ENCODE measurements at places on chromosomes 2 and 18. TPM values are rescaled to one million over a fixed set of nuclear protein-coding genes. Genes with fewer than 3 reads are reported as not detected.

GRCh38 chr2:126722546-126722945 lies 66.6 kb downstream of the GYPC start:
- no peak for DNase-seq

GRCh38 chr2:88852753-88853402 lies 161.4 kb downstream of the RPIA start:
- DNase-seq, result no peak

GRCh38 chr2:42390401-42390969 lies 29.5 kb upstream of the COX7A2L start:
- DNase-seq, result no peak

DNA sequence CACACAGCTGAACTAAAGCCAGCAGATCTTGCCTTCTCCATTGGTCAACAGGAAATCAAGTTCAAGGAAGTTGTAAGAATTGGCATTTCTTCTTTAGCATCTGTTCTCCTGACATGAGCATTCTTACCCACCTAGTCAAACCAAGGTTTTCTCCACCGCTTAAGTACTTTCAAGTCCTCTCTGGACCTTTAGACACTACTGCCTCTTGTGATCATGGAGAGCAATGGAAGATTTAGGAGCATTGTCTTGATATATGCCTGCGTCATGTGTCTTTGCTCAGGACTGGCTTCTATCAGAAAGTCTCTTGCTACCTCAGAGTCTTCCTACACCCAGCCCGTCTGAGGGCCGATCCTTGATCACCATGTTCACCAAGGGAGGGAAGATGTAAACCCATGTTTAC lies 262.2 kb downstream of the PHLPP1 start:
- DNase-seq, result no peak

DNA sequence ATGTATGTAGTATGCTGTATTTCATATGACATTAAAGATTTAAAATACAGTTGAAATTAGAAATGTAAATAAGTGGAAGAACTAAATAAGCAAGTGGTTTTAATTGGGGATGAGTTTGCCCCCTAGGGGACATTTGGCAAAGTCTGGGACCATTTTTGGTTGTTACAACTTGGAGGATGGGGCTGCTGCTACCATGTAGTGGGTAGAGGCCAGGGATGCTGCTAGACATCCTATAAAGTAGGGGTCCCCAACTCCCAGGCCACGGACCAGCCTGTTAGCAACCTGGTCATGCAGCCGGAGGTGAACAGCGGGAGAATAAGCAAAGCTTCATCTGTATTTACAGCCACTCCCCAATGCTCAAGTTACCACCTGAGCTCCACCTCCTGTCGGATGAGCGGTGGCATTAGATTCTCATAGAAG lies 27.9 kb upstream of the ASNSD1 start:
- DNase-seq, result no peak

DNA sequence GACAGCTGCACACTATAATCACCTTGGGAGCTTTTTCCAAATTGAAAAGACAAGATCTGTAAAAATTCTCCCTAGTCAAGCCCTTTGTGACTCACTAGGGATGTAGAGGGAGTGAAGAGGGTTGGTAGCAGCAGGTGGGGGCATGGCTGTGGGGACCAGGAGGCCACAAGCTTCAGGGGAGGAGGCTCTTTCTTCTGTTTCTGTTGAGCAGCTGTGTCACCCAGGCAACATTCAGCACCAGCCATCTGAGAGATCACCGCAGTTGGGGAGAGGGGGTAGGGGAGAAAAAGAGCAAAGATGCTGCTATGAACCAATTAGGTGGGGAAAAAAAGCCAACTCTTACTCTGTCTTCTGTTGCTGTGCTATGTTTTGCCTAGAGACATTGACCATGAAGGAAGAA lies 352.3 kb upstream of the MEIS1 start:
- DNase-seq, result no peak

DNA sequence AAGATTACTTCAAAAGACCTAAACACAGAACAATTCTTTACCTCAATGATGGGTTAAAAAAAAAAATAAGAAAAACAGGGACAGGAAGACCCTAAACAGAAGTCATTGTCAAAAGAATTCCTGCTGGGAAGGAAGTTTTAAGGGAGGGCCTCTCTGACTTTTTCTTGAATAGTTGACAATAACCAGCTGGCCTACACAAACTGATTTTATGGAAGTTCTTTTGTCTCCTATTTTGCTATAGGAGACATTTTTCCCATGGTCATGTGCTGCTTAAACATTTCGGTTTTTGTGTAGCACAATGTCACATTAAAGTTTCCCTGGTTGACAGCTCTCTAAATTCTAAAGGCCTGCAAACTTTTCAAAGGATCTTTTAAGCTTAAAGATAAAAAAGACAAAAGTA lies 55.3 kb downstream of the RFTN2 start:
- no peak for DNase-seq

DNA sequence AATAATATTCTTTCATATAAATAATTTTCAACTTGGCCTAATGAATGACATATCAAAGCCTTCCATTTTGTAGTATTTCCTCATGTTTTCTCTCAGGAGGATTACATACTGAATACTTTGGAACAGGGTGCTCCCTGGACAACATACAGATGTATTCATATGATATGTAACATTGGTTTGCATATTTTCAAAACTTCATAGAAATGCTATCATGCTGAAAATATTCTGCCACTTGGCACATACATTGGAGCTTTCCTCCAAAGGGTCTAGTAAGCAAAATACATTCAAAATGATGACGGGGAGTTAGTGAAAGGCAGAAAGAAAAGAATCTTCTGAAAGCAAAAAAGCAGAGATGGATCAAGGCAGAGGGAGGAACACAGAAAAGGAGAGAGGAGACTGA lies 38.1 kb upstream of the RTN4 start:
- DNase-seq, result no peak

DNA sequence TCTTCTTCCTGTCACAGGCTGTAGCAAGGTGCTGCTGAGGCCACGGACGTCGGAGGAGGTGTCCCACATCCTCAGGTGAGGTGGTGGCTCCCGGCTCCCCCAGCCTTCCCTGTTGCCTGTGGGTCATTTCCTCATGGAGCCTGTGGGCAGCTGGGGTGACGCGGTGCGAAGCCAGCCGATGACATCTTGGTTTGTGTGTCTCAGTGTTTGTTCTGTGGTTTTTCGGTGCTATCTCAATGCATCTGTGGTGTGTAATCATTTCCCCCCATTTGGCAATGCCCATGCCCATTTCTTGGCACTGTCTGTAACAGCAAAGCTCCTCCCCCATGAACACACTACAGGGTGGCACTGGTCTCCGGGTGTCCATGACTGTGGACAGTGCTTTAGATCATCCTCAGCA lies 6.6 kb downstream of the D2HGDH start:
- no peak for DNase-seq

GRCh38 chr2:46717344-46718121 lies 198.1 kb downstream of the MCFD2 start:
- no peak for DNase-seq

GRCh38 chr2:151828143-151828889 lies at the start of gene ARL5A:
Gene ARL5A (minus strand): TSS chr2:151828421. CDS start chr2:151828176, 245 bp downstream.
- DNase-seq, result peak; percentile 95

- no peak for DNase-seq
Measured at GRCh38 chr2:181411105-181411849, 45.9 kb upstream of the ITGA4 start.

DNA sequence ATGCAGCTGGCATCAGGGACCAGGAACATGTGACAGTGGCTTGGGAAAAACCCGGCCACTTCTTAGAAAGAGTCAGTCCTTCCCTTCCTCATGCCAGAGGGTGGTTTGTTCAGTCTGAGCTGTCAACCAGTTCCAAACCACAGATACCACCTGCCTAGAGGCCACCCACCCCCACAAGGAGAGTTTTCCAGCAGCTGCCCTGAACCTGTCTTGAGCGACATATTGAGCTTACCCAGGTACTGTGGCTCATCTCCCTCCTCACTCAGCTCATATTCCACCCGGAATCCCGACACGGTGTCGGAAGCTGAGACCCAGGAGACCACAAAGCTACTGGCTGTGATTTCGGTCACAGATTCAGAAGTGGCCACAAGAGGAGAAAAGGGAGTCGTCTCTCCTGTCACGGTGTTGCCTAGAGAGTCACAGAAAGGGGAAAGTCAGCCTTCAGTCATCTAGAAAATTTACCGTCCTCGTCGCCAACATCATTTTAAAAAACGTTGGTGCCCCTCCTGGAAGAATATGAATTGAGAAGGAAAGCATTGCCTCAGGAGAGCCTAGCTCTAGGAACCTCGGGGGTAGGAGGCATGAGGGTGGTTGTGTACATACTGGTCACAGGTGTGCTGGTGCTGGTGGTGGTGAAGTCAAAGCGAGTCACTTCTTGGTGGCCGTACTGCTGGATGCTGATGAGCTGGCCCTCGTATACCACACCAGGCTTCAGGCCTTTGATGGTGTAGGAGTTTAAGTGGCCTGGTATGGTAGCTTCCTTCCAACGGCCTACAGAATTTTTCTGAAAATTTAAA lies 26.3 kb downstream of the FN1 start:
- no peak for DNase-seq

GRCh38 chr2:8364668-8365067 lies 317.2 kb upstream of the ID2 start:
- no peak for DNase-seq

- DNase-seq, result no peak
Measured at GRCh38 chr18:56393870-56394269, 244.5 kb downstream of the TXNL1 start.

DNA sequence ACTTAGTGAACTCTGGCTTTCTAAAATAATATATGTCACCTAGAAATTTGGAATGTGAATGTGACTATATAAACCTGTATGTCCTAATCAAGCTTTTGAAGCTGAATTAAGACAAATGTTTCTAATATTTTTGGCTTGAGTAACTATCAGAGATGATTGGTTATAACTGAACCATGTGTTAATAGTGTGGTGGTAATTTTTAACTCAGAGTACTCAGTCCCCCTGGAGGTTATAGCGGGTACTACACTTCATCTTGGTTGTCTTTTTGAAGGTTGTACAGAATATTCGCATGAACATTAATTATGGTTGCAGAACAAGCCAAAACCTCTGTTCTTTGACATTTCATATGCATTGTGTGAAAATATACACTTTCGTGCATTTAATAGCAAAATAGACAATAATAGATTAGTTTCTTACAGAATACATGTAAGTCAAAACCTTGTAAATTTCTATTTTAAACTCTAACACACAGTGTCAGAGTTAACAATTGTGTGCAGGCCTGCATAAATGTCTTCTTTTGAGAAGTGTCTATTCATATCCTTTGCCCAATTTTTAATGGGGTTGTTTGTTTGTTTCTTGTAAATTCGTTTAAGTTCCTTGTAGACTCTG lies 86.0 kb downstream of the OSBPL6 start:
- DNase-seq, result no peak

DNA sequence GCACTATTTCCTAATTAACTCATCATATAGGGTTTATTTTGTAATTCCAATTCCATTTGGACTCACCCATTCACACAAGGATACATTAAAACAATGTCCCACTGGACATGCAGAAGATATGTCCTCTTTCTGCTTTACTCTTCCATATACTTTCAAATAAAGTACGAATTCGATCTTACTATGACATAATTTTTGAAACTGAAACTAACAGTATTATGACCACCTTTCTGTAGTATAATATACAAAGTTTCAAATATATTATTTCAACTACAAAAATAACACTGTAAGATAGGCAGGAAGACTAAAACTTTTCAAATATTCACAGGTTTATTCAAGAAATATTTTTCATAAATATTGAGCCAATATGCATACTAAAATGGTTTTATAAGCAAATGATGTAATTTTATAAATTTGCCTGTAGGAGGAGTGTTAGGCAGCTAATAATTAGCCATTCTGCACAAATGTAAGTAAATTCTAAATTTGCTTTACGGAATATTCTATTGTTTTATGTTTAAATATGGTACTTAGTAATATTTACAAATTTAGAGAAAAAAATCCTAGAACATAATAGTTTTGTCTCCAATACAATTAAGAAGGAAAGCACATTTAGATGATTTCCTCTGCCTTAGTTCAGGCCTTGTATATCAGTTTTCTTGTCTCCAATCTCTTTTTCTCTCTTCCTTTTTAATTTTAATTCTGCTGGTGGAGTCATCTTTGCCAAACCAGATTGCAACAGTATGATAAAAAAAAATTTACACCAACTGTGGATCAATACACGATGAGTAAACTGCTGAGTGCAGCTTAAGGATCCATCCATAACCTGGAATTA lies 85.9 kb downstream of the CERKL start:
- DNase-seq, result no peak

GRCh38 chr2:85215448-85216401 lies 82.5 kb downstream of the TCF7L1 start:
- DNase-seq, result no peak

DNA sequence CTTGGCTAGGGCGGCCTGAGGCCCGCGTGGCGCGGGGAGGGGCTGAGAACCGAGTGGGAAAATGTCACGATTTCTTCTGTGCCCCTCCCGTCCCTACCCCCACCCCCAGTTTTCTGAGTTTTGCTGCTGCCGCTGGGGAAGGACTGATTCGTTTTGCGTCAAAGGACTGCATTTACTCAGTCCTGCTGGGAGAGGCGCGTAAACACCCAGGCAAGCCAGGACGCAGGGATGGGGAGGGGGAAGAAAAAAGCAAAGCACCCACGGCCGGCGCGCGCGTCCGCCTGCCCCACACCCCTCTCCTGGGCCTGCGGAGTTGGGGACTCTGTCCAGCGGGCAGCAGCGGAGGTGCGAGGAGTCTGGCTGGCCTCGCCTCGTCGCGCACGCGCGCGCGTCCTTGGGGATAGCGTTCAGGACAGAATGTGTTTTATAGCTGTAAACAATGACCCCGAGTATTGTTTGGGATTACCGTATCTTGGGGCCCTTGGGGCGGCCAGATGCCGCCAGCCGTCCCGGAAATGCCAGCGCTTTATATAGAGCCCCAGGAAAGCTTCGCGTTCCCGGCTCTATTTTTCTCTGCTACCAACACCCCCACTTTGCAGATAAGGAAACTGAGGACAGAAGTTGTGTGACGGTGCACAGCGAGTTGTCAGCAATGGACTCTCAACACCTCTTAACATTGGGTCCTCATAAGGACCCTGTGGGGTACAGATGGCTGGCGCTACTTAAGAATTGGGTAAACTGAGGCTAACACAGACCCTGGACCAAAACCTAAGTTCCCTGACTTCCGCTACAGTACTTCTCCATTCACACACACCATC lies 1.7 kb upstream of the FOSL2 start:
- DNase-seq, result peak; percentile 88

GRCh38 chr2:39697454-39697853 lies 31.7 kb downstream of the TMEM178A start:
- no peak for DNase-seq

- no peak for DNase-seq
Measured at GRCh38 chr2:105490956-105491355, 92.1 kb upstream of the FHL2 start.

DNA sequence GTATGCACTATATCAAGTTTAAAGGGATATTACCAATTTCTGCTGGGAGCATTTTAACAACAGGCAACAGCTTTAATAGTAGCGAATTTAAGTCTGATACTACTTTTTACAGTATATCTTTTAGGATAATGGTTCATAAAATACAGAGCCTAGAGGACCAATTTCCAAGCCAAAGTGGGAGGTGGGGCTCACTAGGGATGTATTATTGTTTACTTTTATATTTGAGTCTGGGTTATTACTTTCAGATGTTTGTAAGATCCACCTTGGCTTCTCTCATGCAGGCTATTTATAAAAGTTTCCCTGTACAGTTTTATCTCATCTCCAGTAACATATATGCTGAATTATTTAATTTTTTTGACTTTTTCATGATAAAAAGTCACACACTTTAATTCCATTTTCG lies 242.0 kb downstream of the CMPK2 start:
- DNase-seq, result no peak

Gene CBLN2
- polyA plus RNA-seq, result not detected

Gene TNFRSF11A
- polyA plus RNA-seq, result 0.70 TPM

Gene PIAS2
- 5.1 TPM for polyA plus RNA-seq

Gene DCC
- 0.48 TPM for polyA plus RNA-seq

Gene IGFBP5
- 929 TPM for polyA plus RNA-seq

Gene FAM124B
- polyA plus RNA-seq, result 2.7 TPM

Gene SLC4A3
- 83.6 TPM for polyA plus RNA-seq

Gene WDR7
- polyA plus RNA-seq, result 4.8 TPM
